Kidney (tissue), 22 donors: ENCODE measurements at places on chromosomes 7 and 10. TPM values are rescaled to one million over a fixed set of nuclear protein-coding genes. Genes with fewer than 3 reads are reported as not detected.

Gene IGFBP1
- polyA plus RNA-seq = 0.65 TPM

Gene SORCS1
- 2.4 TPM for polyA plus RNA-seq

Gene CLDN4
- 82.6 TPM for polyA plus RNA-seq

Gene FKBP6
- polyA plus RNA-seq = not detected

Gene WAC
- polyA plus RNA-seq = 33.4 TPM

Gene TMEM140
- 28.2 TPM for polyA plus RNA-seq

Gene SSBP1
- 190 TPM for polyA plus RNA-seq

Gene TWIST1
- 1.7 TPM for polyA plus RNA-seq

Gene MSRB2
- polyA plus RNA-seq = 131 TPM

Gene WASL
- 28.7 TPM for polyA plus RNA-seq

Gene CTNNA3
- 0.45 TPM for polyA plus RNA-seq

Gene JAKMIP3
- 0.13 TPM for polyA plus RNA-seq

Gene HDAC9
- 2.1 TPM for polyA plus RNA-seq

Gene PVRIG
- not detected for polyA plus RNA-seq

Gene H2BK1
- polyA plus RNA-seq = not detected

Gene FAM237B
- not detected for polyA plus RNA-seq

Gene FRAT1
- 2.1 TPM for polyA plus RNA-seq

Gene AVPI1
- 15.5 TPM for polyA plus RNA-seq

Gene FAM13C
- 1.5 TPM for polyA plus RNA-seq

Gene RGS10
- polyA plus RNA-seq = 25.4 TPM

Gene HOXA2
- polyA plus RNA-seq = 1.3 TPM

Gene PNLIPRP2
- polyA plus RNA-seq = not detected

Gene ADIRF
- polyA plus RNA-seq = 897 TPM

Gene MYOZ1
- 9.2 TPM for polyA plus RNA-seq

Gene PAX4
- not detected for polyA plus RNA-seq

Gene ANKRD61
- not detected for polyA plus RNA-seq

Gene TUBB8
- not detected for polyA plus RNA-seq

Gene CCDC146
- polyA plus RNA-seq = 8.8 TPM

Gene FOXI2
- 1.5 TPM for polyA plus RNA-seq

Gene TIMM23B
- 4.1 TPM for polyA plus RNA-seq

Gene CALML3
- 15.9 TPM for polyA plus RNA-seq

Gene EZH2
- polyA plus RNA-seq = 1.6 TPM

Gene CAMK2B
- 3.2 TPM for polyA plus RNA-seq

Gene ACSL5
- polyA plus RNA-seq = 5.6 TPM

Gene GHRHR
- polyA plus RNA-seq = 0.75 TPM

Gene NPFFR1
- not detected for polyA plus RNA-seq

Gene FZD8
- polyA plus RNA-seq = 10.8 TPM

Gene CLRN3
- polyA plus RNA-seq = 42.1 TPM

Gene CRYGN
- polyA plus RNA-seq = not detected

Gene ZNF786
- polyA plus RNA-seq = 2.6 TPM

Gene GOT1
- 241 TPM for polyA plus RNA-seq

Gene TRPV6
- 5.5 TPM for polyA plus RNA-seq

Gene FIS1
- 472 TPM for polyA plus RNA-seq

Gene CPED1
- polyA plus RNA-seq = 2.9 TPM

Gene PPP1R3C
- 13.6 TPM for polyA plus RNA-seq

Gene TFR2
- polyA plus RNA-seq = 0.22 TPM

Gene FOXP2
- polyA plus RNA-seq = 0.69 TPM

Gene BRI3
- polyA plus RNA-seq = 240 TPM

Gene NPSR1
- polyA plus RNA-seq = not detected

Gene AOAH
- 2.7 TPM for polyA plus RNA-seq

Gene HNRNPF
- polyA plus RNA-seq = 74.0 TPM
